Uterus (tissue), 4 donors: ENCODE measurements at places on chromosomes 3 and 15.

- DNase-seq: no peak
Measured at GRCh38 chr3:65560133-65560532, 478.6 kb downstream of the MAGI1 start.

DNA sequence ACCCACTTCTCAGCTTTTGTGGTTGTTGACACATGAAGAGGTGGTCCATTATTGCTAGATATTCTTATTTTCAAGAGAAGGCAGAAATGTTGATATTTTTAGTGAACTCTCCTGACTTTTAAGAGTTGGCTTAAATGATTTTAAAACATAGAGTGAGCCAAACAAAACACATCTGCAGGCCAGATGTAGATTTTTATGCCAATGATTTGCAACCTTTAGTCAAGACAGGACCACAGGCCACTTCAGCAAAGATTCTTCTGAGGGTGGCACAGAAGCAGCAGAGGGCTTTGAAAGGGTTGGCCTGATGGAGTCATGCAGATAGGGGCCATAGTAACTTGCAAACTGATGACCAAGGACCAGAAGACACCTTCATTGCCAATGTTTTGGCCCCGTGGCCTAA lies 276.5 kb upstream of the P2RY1 start:
- no peak for DNase-seq

DNA sequence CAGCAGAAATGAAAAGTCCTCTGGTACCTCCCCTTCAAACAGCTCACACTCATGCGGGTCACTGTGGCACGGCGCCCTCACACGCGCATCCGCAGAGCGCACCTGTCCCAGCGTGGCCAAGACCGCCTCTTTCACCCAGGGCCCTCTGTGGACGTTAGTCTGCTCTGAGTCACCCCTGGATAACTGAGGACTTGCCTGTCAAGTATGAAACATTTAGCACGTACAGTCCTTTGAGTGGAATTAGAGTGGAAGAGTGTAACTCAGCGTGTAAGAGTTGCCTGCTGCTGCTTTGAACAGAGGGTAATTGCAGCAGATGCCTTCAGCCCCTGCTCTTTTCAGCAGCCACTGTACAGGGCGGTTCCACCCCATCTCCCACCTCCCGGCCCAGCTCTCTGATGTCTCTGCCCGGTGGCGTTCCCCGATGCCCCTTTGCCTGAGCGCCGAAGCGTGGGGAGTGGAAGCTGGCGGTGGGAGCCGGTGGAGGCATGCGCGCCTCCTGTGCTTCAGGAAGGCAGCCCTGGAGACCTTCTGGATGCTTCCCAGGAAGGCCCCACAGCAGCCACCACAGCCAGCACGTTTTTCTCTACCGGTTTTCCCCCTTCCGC lies 23.0 kb downstream of the CPN2 start:
- no peak for DNase-seq

DNA sequence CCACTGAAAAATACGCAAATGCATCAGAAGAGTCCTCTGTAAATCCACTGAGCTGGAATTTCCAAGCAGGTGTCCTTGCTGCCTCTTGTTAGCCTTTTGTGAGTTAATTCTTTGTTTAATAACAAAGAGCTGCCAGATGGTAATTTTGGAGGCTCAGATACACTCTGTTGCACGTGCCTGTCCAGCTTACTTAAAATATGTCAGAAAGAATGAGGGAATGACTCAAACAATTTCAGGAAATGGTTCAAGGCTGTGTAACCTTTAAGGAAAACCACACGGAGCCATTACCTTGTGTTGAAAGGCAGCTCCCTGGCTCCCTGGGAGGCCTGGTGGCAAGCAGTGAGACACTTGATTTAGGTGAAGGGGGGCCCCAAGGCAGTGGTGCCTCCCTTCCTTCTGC lies 302.2 kb upstream of the CTDSPL start:
- no peak for DNase-seq

- DNase-seq: no peak
Measured at GRCh38 chr15:101242160-101242998, 9.5 kb downstream of the CHSY1 start.

GRCh38 chr3:149967086-149967685 lies 3.5 kb downstream of the PFN2 start:
- DNase-seq: no peak

DNA sequence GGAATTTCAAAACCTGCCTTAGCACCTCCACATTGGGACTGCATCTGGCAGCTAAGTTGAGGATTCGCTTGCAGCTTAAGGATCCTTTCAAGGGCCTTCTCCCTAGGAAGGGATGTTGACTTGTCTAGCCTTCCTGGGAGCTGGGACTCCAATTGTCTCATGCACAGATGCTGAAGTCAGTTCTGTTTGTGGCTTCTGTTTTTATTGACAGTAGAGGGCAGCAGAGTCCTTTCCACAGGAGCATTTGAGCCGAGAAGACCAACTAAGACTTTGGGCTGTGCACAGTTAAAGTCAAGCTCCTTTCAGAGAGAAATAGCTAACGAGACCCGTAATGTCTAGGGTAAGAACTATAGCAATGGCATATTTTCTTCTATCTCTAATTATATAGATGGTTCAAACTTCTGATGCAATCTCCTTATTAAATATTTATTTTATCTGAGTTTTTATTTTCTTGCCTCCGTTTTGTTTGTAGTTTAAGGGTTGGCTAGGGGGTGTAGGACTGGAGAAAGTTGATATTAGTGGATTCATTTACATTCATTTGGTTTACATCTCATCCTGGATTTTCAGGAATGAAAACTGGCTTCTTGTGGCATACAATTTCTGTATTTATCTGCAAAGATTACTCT lies 59.7 kb upstream of the KBTBD8 start:
- DNase-seq: no peak

GRCh38 chr3:188390343-188390718 lies 236.4 kb downstream of the LPP start:
- no peak for DNase-seq

GRCh38 chr3:168517249-168518071 lies 421.7 kb upstream of the GOLIM4 start:
- no peak for DNase-seq

GRCh38 chr3:9826815-9827573 lies 16.8 kb downstream of the RPUSD3 start:
- no peak for DNase-seq

DNA sequence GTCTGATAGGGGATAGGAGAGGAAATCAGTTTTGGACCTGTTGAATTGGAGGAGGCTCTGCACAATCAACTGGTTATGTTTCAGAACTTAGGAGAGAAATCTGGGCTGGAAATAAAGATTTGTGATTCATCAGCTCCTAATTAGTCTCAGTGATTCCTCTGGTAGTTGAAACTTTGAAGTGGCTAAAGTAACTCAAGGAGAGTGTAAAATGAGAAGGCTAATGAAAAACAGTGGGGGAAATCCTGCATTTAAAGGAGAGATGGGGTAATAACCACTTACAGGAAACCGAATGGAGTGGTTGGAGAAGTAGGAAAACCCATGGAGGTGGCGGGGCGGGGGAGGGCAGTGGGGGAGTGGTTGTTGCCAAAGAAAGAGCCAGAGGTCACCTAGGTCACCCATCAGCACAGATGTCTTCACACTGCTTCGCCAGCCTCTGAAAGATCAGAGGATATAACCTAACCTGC lies 32.6 kb downstream of the MAP2K5 start:
- no peak for DNase-seq

- DNase-seq: no peak
Measured at GRCh38 chr3:3516996-3517395, 282.2 kb upstream of the LRRN1 start.

- DNase-seq: no peak
Measured at GRCh38 chr3:134426660-134427181, 52.5 kb upstream of the AMOTL2 start.

DNA sequence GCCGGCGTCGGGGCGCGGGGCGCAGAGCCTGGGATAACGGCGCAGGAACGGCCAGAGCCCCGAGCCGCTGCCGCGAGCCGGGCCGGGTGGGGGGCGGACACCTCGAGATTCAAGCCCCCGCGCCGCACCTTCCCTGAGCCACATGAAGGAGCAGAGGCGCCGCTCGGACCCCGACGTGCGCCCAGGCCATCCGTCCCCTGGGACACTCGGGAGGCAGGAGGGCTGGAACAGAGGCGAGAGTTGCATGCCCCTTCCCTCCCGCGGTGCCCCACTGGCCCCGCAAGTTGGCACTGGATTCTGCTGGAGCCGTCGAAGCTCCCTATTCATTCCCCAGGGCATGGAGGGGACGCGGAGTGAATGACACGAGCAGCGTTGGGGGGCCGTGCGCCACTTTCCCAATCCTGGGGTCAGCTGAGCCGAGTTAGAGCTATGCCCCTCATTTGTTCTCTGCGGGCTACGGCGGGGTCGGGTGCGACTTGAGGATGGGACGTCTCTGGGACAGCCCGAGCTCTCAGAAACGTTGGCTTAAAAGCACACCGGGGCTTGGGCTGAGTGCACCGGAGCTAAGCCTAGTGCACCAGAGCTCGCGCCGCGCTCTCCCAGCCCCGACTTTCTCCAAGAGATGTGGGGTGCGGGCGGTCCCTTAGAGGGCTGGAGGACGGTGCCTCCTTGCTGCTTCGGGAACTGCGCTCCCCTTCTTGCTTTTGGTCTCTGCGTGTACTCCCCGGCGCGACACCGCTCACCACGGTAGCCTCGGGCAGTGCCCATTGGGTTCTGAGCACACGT lies 588 bp downstream of the SLC6A1 start:
- DNase-seq: no peak

GRCh38 chr3:172204716-172205115 lies 165.3 kb downstream of the FNDC3B start:
- no peak for DNase-seq

DNA sequence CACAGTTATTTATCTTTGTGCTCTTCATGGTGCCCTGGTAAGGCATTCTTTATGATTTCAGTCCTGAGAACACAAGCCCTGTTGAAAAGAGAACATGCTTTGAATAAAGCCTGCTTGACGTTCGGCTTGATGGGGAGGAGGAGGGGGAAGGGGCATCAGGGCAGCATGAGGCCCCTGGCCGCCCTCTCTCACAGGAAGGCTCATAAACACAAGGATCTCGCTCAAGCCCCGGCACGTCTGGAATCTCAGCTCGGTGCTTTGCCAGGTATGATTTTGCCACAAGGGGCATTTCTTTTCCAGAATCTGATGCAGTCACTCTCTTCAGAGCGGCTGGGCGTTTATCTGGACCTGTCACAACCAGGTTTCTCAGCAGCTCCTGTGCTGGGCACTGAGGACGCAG lies 129.4 kb downstream of the DNAJB8 start:
- no peak for DNase-seq

- no peak for DNase-seq
Measured at GRCh38 chr3:122390665-122391064, 6.7 kb downstream of the FAM162A start.

DNA sequence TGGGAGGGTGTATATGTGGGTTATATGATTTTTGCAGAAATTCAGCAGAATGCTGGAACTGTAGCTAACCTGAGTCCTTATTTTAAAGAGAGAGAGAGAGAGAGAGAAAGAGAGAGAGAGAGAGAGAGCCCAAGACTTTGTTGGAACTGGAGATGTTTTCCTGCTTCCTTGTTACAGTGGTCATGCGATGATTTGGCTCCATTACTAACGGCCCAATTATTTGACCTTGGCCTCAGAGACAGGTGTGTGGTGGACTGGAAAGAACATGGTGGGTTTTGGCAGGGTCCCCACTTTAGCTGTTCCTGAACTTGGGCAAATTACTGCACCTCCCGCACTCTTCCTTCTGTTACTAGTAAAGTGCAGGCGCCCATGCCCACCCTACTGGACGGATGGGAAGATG lies 14.8 kb upstream of the ACSBG1 start:
- no peak for DNase-seq

GRCh38 chr15:27438403-27439375 lies 467.7 kb downstream of the GABRG3 start:
- DNase-seq: no peak

DNA sequence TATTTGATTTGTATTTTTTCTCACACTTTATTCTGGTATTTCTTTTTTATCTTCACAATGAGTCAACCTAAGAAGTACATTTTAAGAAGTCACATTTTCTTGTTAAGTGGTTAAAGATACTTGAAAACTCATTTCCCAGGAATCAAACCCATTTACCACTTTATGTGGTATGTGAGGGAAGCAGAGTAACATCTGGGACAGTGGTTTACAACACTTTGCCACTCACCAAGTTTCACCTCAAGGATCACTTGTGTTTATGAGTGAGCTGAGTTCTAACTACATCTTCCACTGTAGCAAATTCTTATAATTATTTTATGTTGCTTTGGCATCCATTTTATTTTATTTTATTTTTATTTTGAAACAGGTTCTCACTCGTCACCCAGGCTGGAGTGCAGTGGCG lies 53.8 kb downstream of the IGSF11 start:
- DNase-seq: no peak

DNA sequence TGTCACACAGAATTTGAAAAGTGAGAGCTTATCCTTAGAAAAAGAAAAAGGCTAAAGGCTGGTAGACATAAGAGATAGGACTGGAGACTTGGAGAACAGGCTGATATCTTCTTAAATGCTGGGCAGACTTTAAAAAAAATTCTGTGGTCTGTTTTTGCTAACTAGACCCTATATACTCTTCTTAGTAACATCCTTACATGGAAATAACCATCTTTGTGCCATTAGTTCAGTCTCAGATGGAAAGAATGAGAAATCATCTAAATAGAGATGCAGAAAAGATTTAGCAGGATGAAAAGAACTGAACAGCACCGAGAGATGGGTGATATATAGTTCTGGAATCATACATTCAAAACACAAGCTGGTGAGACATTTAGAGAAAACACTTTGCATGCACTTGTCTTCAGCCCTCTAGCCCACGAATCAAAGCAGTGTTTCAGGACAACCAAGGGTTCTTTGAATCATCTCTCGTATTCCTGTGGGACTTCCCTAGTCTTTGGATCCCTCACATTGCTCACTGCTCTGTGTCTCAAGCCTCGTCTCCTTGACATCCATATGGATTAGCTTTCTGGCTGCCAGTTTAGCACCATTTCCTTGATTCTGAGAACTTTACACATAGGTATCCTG lies 93.0 kb upstream of the LYSMD4 start:
- no peak for DNase-seq
